Activated CD8-positive, alpha-beta memory T cell treated with anti-CD3 and anti-CD28 coated beads, Interleukin-2, amount 10 ng/mL, durations not matched to agents 7 days and 5 days (primary cell): ENCODE measurements at places on chromosomes 13 and 19.

GRCh38 chr13:20714161-20714560, 10.7 kb downstream of the IL17D start:
- no peak for DNase-seq

DNA sequence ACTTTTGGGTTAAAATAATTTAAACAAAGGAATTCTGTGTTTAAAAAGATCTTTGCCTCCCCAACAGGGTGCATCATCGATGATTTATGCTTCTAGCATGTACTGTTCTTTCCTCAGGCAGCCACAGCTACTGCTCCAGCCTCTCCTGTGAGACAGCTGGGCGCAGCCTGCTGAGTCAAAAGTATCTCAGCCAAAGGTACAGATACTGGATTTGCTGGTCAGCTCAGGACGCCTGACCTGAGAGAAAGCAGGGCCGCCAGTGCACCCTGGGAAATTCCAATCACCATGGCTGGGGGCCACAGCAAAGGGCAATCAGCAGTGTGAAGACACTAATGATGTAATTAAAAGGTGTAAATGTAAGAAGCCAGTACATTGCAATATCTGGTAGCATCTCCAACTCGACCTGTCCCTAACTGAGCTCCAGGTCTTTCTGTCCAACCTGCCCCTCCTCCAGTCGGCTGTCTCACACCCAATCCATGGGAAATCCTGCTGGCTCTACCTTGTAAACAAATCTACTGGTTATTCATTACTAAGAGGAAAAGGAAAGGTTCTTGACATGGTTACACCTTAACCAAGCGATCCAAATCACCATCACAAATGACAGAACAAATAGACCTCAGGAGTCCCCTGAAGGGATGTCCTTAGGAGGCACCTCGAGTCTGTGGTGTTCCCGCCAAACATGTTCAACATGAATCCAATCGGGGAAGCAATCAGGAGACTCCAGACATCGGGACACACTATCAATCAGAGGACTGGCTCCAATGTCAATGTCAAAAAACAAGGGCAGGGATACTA, 7.3 kb downstream of the OPA3 start:
- DNase-seq: no peak

- no peak for DNase-seq
These were observed 121.6 kb upstream of the ZNF507 start for GRCh38 chr19:32223595-32224370.

DNA sequence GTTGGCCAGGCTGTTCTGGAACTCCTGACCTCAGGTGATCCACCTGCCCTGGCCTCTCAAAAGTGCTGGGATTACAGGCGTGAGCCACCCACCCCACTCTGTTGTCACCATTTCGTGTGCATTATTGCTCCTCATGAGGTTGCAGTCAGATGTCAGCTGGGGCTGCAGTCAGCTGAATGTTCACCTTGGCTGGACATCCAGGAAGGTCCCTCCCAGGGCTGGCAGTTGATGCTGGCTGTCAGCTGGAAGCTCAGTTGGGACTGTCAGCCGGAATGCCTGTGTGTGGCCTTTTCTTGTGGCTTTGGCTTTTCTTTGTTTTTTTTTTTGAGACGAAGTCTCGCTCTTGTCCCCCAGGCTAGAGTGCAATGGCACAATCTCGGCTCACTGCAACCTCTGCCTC, 6.6 kb downstream of the MEGF8 start:
- DNase-seq: no peak

GRCh38 chr13:101211261-101211660, 205.0 kb downstream of the NALCN start:
- DNase-seq: no peak

DNA sequence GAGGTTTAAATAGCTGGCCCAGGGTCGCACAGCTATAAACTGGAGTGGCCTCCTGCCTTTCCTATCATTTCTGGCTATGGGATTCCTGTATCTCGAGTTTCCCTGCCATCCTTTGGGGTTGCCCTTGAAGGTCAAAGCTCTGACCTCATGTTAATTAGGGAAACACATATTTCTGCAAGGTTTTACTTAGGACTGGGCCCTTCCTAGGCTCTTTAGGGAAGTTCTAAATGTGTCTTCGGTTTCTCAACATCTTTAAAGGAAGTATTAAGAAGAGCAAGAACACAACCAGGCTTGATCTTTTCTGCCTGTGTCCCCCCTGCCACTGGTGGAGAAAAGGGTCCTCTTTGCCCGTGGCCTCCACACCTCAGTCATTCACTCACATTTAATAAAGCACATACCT, 10.8 kb downstream of the LCP1 start:
- no peak for DNase-seq

DNA sequence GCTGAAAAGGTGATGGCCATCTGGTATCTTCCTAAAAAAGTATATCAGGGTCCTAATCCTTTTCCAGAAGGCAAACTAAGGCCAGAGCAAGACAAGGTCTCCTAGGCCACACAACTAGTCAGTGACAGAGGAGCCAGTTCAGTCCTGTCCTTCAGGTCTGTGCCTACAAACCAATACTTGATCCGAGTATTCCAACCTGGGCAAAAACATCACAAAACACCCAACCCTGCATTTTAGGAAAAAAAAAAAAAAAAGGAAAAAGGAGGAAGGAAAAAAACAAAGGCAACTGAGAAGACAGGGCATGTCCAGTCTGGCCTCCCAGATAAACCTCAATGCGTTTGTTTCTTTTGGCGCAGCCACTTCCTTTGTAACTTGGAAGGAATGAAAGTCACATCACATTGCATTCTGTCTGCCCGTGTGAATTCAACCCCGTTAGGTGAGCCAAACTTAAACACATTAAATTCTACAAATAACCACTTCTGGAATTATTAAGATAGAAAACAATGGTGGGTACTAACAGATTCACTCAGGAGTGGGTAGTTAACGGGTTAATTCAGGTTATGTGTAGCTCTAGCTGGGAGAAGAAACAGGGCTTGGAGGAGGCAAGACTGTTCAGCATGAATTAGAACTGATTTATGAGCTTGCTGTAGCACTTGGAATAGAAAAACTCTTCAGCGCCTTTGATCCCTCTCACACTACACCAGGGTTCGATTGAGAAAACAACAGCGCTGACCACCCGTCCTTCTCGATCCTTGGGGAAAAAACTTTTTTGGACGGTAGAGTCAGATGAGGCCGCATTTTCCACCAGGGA, 43.0 kb upstream of the HNRNPA1L2 start:
- DNase-seq: no peak

DNA sequence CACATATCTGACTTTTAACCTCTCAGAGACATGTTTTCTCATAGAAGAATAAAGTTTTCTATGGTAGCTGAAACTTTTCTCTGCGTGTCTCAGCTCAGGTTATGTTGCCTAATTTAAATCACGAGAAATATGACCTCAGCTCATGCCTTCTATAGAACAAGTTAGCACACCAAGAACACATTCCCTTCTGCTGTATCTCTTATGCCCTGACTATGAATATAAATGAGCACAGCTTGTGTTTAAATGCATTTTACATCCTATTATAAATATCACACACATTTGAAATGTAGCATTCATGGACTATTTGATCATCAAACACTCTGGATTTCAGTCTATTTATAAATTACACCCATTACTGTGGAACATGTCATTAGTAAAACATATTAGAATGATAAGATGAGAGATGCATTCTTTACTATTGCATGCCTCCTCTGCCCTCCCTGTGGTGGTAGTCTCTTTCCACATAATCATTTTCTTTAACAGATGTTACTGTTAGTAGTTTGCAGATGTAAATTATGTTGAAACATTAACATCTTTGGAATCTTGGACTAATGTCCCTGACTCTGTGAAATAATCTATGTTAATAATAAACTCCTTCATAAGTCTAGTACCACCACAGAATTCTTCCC, 2044.9 kb upstream of the PCDH20 start:
- DNase-seq: no peak

DNA sequence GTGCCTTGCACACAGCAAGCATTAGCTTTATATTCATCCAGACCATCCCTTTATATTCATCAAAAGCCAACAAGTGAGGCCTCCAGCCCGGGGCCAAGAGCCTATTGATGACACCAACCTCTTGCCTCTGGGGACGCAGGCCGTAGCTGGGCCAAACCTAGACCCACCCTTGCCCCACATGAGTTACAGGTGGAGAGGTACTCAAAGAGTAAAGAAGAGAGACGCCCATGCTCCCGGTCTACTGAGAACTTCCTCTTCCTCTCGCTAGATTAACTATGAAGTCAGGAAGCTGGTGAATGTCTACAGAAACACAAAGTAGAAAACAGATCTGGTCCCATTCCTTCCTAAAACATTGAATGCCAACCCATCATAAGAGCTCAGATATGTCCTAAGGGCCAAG, 3.8 kb upstream of the MLNR start:
- DNase-seq: no peak

- DNase-seq: no peak
These were observed 102.7 kb downstream of the RAB20 start for GRCh38 chr13:110458594-110459365.

DNA sequence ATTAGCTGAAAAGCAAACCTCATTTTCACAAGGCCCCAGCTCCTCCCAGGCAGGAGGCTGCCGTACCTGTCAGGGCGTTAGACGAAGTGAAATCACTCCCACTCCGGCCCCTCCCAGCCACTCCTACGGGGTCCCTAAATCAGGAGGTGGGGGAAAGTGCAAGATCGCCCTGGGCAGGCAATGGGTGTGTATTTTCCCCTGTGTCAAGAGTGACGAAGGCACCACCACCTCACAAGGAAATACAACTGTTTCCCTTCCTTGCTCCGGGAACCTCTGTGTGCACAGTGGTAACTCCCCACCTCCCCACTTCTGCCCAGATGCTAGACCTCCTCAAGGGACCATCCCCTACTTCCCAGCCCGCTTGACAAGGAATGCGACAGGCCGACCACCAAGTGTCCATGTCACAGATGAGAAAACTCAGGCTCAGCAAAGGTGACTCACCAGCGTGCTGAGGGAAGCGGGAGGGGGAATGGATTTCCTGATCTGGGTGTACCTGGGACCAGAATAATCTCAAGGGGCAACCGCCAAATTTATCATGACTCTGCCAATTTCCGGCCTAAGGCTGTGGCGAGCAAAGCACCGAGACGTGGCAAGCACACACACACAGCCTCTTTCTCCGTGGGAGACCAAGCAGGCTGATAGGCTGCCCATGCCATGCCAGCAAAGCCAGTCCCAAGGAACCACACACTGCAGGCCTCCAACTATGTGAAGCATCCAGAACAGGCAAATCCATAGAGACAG, 7.3 kb downstream of the PPP6R1 start:
- DNase-seq: peak; percentile 64

DNA sequence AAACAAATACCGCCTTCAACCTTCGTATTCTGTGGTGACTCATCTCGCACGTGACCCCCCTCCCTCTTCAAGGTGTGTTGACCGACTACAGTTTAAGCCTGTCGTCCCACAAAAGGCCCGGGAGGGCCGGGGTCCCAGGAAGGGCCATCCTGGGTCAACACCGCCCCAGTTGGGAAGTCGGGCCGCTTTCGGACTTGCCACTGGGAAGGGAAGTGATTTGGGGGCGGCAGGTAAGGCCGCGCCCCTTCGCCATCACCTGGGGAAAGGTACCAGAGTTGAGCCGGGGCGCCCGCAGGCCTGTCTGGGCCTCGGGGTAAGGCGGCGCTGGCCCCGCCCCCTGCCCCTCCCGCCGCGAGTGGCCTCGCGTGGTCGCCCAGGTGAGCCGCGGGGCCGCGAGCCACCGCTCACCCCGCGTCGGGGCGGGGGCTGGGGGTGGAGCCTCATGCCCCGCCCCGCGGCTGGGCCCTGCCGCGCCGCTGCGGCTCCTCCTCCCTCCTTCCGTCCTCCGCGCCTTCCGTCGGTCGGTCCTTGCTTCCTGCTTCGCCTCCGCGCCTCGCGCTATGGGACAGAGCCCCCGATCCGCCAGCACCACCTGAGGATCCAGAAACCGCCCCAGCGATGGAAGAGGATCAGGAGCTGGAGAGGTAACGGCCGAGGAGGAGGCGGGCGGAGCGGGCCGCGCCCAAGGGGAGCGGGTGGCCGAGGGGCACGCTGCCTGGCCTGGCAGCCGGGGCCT, at the start of gene POLR1D:
Gene POLR1D (plus strand): TSS at position 527 of the 736 bp plus-strand sequence. CDS start 92 bp downstream, at position 619.
- DNase-seq: peak; percentile 90

GRCh38 chr13:111925146-111925875, 141.6 kb upstream of the SOX1 start:
- DNase-seq: no peak

DNA sequence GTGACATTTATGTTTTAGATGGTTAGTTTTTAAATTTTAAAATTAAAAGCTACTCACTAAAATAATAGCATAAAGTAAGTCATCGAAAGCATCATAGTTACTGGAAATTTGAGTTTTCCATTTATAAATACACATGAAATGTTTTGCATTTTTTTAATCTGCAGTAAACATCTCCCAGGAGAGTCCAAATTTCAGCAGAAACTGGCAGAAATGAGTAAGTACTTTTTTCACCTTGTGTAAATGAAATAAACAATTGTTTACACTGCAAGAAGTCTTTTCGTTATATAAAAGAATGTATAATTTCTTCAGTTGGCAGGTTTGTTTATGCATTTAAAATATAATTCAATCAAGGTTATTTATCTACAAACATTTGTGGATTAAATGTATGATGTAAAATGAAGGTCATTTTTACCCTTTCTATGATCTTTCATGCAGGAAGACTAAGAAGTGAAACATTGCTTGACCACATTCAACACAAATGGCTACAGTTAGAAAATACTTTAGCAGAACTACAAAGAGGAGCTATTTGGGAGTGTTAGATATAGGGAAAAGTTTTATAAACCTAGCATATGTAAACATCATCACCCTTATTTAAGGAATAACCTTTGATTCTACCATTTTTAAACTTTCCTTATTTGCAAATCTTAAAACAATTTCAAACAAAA, 55.6 kb downstream of the RCBTB2 start:
- no peak for DNase-seq

DNA sequence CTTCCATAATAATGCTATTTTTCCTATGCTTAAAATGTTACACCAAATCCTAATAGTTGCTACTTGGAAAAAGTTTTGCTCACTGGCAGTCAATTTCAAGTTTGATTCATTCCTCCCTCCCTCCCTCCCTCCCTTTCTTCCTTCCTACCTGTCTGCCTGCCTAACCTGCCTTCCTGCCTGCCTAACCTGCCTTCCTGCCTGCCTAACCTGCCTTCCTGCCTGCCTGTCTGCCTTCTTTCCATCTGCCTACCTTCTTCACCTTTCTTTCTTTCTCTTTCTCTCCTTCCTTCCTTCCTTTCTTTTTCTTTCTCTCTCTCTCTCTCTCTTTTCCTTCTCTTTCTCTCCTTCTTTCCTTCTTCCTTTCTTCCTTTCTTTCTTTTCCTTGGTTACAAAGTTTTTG, 418.7 kb downstream of the PCDH9 start:
- no peak for DNase-seq

DNA sequence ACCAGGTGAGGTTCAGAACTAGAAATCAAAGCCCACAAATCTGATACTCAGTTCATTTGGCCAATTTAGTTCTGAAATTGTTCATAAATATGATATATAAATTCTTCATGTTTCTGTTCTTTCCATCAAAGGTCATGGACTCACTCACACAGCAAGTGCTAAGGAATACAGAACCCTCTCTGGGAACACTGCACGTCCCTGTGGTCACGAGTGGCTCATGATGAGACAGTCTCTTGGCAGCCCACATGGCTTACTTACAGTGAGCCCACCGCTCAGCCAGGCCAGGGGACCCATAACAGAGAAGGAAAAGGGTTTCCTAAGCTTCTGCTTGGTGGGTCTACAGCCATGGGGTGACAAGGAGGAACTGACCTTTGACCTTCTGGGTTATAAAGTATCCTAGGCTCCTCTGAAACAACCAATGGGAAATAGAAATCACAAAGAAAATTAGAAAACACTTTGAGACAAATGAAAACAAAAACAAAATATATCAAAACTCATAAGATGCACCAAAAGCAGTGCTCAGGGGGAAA, 67.4 kb downstream of the CDADC1 start:
- no peak for DNase-seq
